ENCODE measurements at places on chromosomes 1 and 21. TPM values are rescaled to one million over a fixed set of nuclear protein-coding genes. Genes with fewer than 3 reads are reported as not detected.

BCL2L15 gene
- 0.33 TPM for total RNA-seq

IKBKE gene
- 25.5 TPM for total RNA-seq

TMEM9 gene
- total RNA-seq: 46.7 TPM

ANGPTL3 gene
- total RNA-seq: not detected

SLC35F3 gene
- not detected for total RNA-seq

EFNA3 gene
- total RNA-seq: 3.6 TPM

CELA3A gene
- not detected for total RNA-seq

SPRR2E gene
- not detected for total RNA-seq

SH2D1B gene
- not detected for total RNA-seq

STXBP3 gene
- 41.8 TPM for total RNA-seq

ESPN gene
- 1.3 TPM for total RNA-seq

RRP1 gene
- 21.9 TPM for total RNA-seq

NBPF4 gene
- not detected for total RNA-seq

PTPN22 gene
- total RNA-seq: under 0.01 TPM

CCDC190 gene
- 1.9 TPM for total RNA-seq

ATP1A4 gene
- total RNA-seq: not detected

TPRG1L gene
- 44.7 TPM for total RNA-seq

GBP1 gene
- total RNA-seq: 20.5 TPM

CXADR gene
- 22.5 TPM for total RNA-seq

A3GALT2 gene
- total RNA-seq: not detected

DAB1 gene
- total RNA-seq: not detected

SYT2 gene
- total RNA-seq: not detected

CAMK2N1 gene
- total RNA-seq: 7.1 TPM

KIF21B gene
- 4.6 TPM for total RNA-seq

VAMP3 gene
- total RNA-seq: 163 TPM

SPRR2G gene
- not detected for total RNA-seq

NVL gene
- total RNA-seq: 18.9 TPM

LRRC8C gene
- total RNA-seq: 38.9 TPM

NEXN gene
- total RNA-seq: 2.3 TPM

HNRNPCL2 gene
- not detected for total RNA-seq

S100A12 gene
- not detected for total RNA-seq

ADGRL4 gene
- 246 TPM for total RNA-seq

THEMIS2 gene
- total RNA-seq: 9.8 TPM

C4BPA gene
- total RNA-seq: not detected

FCGR2B gene
- total RNA-seq: not detected

ELOVL1 gene
- total RNA-seq: 80.4 TPM

PPP2R5A gene
- total RNA-seq: 44.4 TPM

IL10 gene
- not detected for total RNA-seq

ADAMTS1 gene
- 21.2 TPM for total RNA-seq

RHCE gene
- 0.33 TPM for total RNA-seq

UTS2 gene
- total RNA-seq: not detected

FALEC gene
- not detected for total RNA-seq

ETS2 gene
- 37.2 TPM for total RNA-seq

HAO2 gene
- total RNA-seq: not detected

USH2A gene
- not detected for total RNA-seq

FLG2 gene
- total RNA-seq: not detected

RGSL1 gene
- not detected for total RNA-seq

PLA2G2C gene
- not detected for total RNA-seq

VWA5B1 gene
- not detected for total RNA-seq

IL22RA1 gene
- total RNA-seq: not detected
